ENCODE measurements at places on chromosomes 2 and 18. TPM values are rescaled to one million over a fixed set of nuclear protein-coding genes. Genes with fewer than 3 reads are reported as not detected.

The MYO5B gene
- 59.1 TPM for total RNA-seq

The SNORC gene
- total RNA-seq = 4.3 TPM

The ANKRD23 gene
- total RNA-seq = 7.5 TPM

The ACVR1C gene
- 0.99 TPM for total RNA-seq

The NR4A2 gene
- total RNA-seq = 4.9 TPM

The KCNK3 gene
- total RNA-seq = not detected

The WDR43 gene
- total RNA-seq = 84.4 TPM

The CCDC68 gene
- total RNA-seq = 16.0 TPM

The CHRND gene
- not detected for total RNA-seq

The RAMP1 gene
- total RNA-seq = 9.8 TPM

The BCL11A gene
- total RNA-seq = 8.1 TPM

The CPO gene
- 0.40 TPM for total RNA-seq

The AMER3 gene
- not detected for total RNA-seq

The CTDP1 gene
- 15.6 TPM for total RNA-seq

The TMEM17 gene
- total RNA-seq = 3.3 TPM

The IL18R1 gene
- 1.5 TPM for total RNA-seq

The CYP1B1 gene
- 34.4 TPM for total RNA-seq

The ADCYAP1 gene
- total RNA-seq = not detected

The RAX gene
- total RNA-seq = not detected
